GM23338 (cell line): ENCODE measurements at places on chromosomes 7 and 10. TPM values are rescaled to one million over a fixed set of nuclear protein-coding genes. Genes with fewer than 3 reads are reported as not detected.

DNA sequence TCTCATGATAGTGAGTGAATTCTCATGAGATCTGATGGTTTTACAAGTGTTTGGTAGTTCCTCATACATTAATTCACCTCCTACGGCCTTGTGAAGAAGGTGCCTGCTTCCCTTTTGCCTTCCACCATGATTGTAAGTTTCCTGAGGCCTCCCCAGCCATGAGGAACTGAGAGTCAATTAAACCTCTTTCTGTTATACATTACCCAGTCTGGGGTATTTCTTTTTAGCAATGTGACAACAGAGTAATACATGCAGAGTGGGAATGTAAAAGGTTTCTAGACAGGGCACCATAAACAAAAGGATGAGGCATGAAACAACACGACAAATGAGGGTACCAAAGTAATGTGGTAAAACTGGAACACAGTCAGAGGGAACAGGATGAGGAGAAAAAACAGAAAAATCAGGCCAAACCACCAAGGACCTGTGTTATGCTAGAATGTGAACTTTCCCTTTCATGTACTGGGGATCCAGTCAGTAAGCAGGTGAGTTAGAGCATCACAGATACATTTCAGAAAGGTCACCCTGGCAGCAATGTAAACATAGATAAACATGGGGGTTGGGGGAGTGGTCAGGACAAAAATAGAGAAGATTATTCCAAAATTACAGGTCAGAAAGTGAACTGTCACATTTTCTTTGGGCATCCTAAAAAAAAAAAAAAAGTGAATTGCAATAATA is 31.9 kb downstream of the ANKRD26 start:
- no peak overlapping the region for H3K27ac ChIP-seq
- no peaks in the 10 kb centered on the region for H3K27me3 ChIP-seq
- no peak for DNase-seq
- no peaks in the 10 kb centered on the region; the same call in 1 of the 2 replicates for H3K36me3 ChIP-seq

DNA sequence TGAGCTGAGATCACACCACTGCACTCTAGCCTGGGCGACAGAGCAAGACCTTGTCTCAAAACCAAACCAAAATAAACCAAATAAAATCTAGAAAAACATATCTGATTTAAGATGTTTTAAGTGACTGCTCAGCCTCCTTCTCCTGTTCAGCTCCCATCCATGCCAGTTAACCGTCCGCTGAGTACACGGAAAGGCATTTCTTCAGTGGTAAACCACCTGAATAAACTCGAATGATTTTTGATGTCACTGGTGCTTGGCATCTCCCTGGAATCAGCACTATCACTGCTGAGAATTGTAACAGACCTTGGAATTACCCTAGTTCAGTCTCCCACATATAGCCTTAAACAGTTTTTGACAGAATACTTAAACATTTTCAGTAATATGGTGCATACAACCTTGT is 24.1 kb upstream of the NRCAM start:
- no peak overlapping the region for H3K27ac ChIP-seq
- DNase-seq: no peak
- H3K4me3 ChIP-seq: no peak overlapping the region
- no peaks in the 10 kb centered on the region for H3K4me1 ChIP-seq
- no peaks in the 10 kb centered on the region for H3K27me3 ChIP-seq

CHN2 gene
- 7.5 and 8.8 TPM in 2 replicates for total RNA-seq

- H3K36me3 ChIP-seq: no peaks in the 10 kb centered on the region
- H3K4me3 ChIP-seq: no peak overlapping the region
- no peak overlapping the region for H3K27ac ChIP-seq
Observed at GRCh38 chr7:44127161-44127560, 3.8 kb upstream of the POLD2 start.

GRCh38 chr7:132575419-132575981 is 770 bp downstream of the PLXNA4 start:
- peak; percentile 68 for DNase-seq
- peaks cover 95% of the 10 kb centered on the region for H3K27me3 ChIP-seq
- H3K4me3 ChIP-seq: peak overlapping the region; percentile 71
- H3K27ac ChIP-seq: no peak overlapping the region

DNA sequence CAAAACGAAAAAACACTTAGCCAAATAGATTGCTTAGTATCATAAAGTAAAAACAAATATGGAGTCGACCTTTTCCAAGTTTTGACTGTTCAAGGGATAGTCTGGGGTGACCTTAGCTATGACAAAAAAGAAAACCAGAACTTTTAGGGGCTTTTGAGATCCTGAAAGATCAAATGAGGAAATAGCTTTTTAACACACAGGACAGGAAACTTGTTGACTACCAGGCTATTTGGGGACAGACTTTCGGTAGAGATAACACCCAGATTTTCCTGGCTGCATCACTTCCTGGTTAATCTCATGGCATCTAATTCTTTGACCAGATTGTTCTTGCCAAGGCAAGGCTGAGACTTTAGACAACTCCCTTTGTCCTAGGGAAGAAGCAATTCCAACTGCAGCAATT is 34.5 kb upstream of the EGR2 start:
- H3K4me1 ChIP-seq: no peaks in the 10 kb centered on the region
- H3K27ac ChIP-seq: no peak overlapping the region
- no peaks in the 10 kb centered on the region for H3K27me3 ChIP-seq
- H3K4me3 ChIP-seq: no peak overlapping the region
- DNase-seq: no peak

DNA sequence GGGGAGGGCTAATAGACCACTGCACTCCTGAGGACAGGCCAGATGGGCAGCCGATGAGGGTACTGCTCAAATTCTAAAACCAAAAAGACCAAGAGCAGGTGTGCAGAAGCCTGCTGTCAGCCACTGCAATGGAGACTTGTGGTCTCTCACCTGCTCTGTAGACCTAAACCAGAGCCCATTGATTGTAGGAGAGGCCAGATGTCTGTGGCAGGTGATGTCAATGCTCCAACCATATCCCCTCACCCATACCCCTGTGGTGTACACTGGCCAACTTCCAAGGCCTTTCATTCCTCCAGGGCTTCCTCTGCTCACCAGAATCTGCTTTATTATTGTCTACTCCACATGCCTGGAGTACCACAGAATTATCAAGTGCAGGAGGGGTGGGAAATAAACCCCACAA is 116.9 kb upstream of the CHST15 start:
- H3K4me1 ChIP-seq: no peaks in the 10 kb centered on the region
- H3K36me3 ChIP-seq: no peaks in the 10 kb centered on the region
- no peak for DNase-seq
- no peaks in the 10 kb centered on the region for H3K27me3 ChIP-seq
- no peak overlapping the region for H3K27ac ChIP-seq
- H3K4me3 ChIP-seq: no peak overlapping the region

ZNF853 gene
- 8.9 and 9.8 TPM in 2 replicates for total RNA-seq

TFEC gene
- 0.04 TPM in 1 of 2 replicates, not detected in the other for total RNA-seq

- H3K27ac ChIP-seq: peak overlapping the region; percentile 66; the same call in 1 of the 2 replicates
- DNase-seq: no peak
- peaks cover 4% of the 10 kb centered on the region; the same call in 1 of the 2 replicates for H3K36me3 ChIP-seq
- no peak overlapping the region for H3K4me3 ChIP-seq
- H3K4me1 ChIP-seq: peaks cover 6% of the 10 kb centered on the region; the same call in 1 of the 2 replicates
Observed at GRCh38 chr7:157404845-157405481, 68.2 kb downstream of the DNAJB6 start.

PIP4K2A gene
- total RNA-seq: 40.1 and 44.4 TPM in 2 replicates

- H3K4me3 ChIP-seq: no peak overlapping the region
- no peaks in the 10 kb centered on the region for H3K27me3 ChIP-seq
- no peaks in the 10 kb centered on the region for H3K36me3 ChIP-seq
- H3K27ac ChIP-seq: no peak overlapping the region
- no peak for DNase-seq
Observed at GRCh38 chr7:140754506-140754905, 58.0 kb downstream of the NDUFB2 start.

GRCh38 chr10:132808383-132809231 is 22.7 kb upstream of the NKX6-2 start:
- no peaks in the 10 kb centered on the region for H3K36me3 ChIP-seq
- no peak overlapping the region for H3K27ac ChIP-seq
- no peak overlapping the region for H3K4me3 ChIP-seq

DNA sequence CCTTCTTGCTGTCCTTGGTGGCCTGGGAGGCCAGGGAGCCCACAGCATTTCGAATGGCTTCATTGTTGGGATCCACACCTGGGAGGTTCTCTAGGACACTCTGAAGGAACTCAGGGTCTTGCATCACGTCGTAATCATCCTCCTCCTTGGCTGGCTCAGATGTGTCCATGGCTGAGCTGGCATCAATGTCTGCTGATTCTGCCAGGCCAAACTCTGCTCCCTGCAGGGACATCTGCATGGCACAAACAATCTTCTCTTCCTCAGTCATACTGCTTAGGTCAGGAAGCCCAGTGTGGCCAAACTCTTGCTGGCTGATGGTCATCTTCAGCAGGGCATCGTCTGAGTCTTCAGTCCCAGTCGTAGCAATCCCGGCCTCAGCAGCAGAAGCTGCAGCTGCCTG is 34.9 kb upstream of the PLCE1 start:
- H3K4me1 ChIP-seq: no peaks in the 10 kb centered on the region
- no peaks in the 10 kb centered on the region for H3K27me3 ChIP-seq
- no peaks in the 10 kb centered on the region for H3K36me3 ChIP-seq
- H3K4me3 ChIP-seq: no peak overlapping the region

PTPRZ1 gene
- total RNA-seq: 230 and 238 TPM in 2 replicates

- peak; percentile 51 for DNase-seq
- H3K27me3 ChIP-seq: no peaks in the 10 kb centered on the region
- H3K27ac ChIP-seq: no peak overlapping the region
- no peaks in the 10 kb centered on the region for H3K4me1 ChIP-seq
- no peaks in the 10 kb centered on the region for H3K36me3 ChIP-seq
Observed at GRCh38 chr7:21526007-21526406, 16.8 kb upstream of the DNAH11 start.

DNA sequence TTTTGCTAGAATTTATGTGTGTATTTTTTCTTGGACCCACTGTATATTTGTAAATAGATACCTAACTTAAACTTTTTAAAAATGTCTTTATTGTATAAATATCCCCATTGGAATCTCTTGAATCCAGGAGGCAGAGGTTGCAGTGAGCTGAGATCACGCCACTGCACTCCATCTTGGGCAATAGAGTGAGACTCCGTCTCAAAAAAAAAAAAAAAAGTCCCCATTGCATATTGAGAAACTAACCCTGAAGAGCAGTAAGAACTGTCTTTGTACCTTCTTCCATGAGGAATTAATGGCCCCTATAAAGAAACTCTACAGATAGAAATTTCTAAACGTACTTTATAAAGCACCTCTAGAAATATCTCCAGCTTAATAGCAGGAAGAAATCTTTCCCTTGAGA is 504.0 kb downstream of the SORCS1 start:
- H3K36me3 ChIP-seq: no peaks in the 10 kb centered on the region
- H3K27me3 ChIP-seq: no peaks in the 10 kb centered on the region
- DNase-seq: no peak
- no peak overlapping the region for H3K4me3 ChIP-seq

GRCh38 chr7:94060752-94061151 is 56.6 kb upstream of the BET1 start:
- no peak overlapping the region for H3K27ac ChIP-seq
- no peaks in the 10 kb centered on the region for H3K4me1 ChIP-seq
- H3K4me3 ChIP-seq: no peak overlapping the region
- H3K27me3 ChIP-seq: no peaks in the 10 kb centered on the region

CPA2 gene
- not detected in 2 replicates for total RNA-seq

DNA sequence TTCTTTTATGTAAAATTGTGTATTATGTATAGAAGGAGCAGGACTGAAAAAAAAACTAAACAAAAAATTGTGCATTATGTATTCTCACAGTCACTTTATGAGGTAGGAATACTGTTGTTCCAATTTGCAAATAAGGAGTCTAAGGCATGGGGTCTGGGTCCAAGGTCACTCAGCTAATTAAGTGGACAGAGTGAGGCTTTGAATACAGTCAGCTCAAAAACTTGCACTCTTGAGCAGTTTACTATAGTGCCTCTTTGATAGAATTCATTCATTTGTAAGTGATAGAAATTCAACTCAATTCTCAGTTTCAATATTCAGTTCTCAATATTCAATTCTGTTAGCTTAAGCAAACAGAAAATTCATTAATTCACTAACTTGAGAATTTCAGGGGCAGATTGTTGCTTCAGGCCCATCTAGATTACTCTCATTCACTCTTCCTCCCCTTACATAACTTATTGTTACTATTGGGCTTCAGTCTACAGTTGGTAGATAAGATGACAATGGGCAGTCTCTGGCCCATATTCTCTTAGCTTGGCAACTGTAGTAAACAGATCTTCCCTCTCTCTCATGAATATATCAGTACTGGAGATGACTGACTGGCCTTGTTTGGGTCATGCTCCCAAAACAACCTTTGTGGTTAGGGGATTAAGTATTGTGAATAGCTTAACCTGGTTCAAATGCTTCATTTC is 86.6 kb downstream of the BTAF1 start:
- no peak overlapping the region for H3K4me3 ChIP-seq
- DNase-seq: no peak
- peaks cover 31% of the 10 kb centered on the region for H3K36me3 ChIP-seq
- no peaks in the 10 kb centered on the region for H3K4me1 ChIP-seq

NAT16 gene
- total RNA-seq: 0.21 TPM in 1 of 2 replicates, not detected in the other

C10orf62 gene
- total RNA-seq: not detected in 2 replicates

GRCh38 chr7:49486974-49487829 is 286.2 kb upstream of the VWC2 start:
- no peaks in the 10 kb centered on the region for H3K27me3 ChIP-seq
- H3K36me3 ChIP-seq: no peaks in the 10 kb centered on the region
- no peak overlapping the region for H3K4me3 ChIP-seq
- peaks cover 45% of the 10 kb centered on the region for H3K4me1 ChIP-seq

KCNH2 gene
- total RNA-seq: 11.3 and 14.7 TPM in 2 replicates

FAM221A gene
- 29.9 and 31.4 TPM in 2 replicates for total RNA-seq

FOXI2 gene
- 1.1 and 1.3 TPM in 2 replicates for total RNA-seq

DNA sequence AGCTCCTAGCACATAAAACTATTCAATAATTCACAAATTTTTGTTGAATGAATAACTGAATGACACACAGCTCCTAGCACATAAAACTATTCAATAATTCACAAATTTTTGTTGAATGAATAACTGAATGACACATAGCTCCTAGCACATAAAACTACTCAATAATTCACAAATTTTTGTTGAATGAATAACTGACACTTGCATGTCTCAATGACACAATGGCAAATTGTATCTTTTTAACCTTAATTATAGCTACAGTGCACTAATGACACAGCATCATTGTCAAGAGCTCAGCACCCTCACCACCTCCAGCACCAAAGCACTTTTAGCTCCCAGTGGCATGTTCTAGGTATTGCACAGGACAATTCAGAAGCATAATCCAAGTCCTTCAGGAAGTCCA is 131.6 kb downstream of the PDE1C start:
- H3K27ac ChIP-seq: no peak overlapping the region
- peak; percentile 15 for DNase-seq
- peaks cover 15% of the 10 kb centered on the region; the same call in 1 of the 2 replicates for H3K4me1 ChIP-seq
- H3K27me3 ChIP-seq: no peaks in the 10 kb centered on the region
- no peak overlapping the region for H3K4me3 ChIP-seq

GRCh38 chr10:34280599-34281374 is 534.3 kb downstream of the PARD3 start:
- H3K27me3 ChIP-seq: no peaks in the 10 kb centered on the region
- no peak overlapping the region for H3K27ac ChIP-seq
- H3K4me1 ChIP-seq: peaks cover 8% of the 10 kb centered on the region; the same call in 1 of the 2 replicates
- H3K36me3 ChIP-seq: no peaks in the 10 kb centered on the region
- peak; percentile 50 for DNase-seq

GRCh38 chr7:24685708-24686107 is 71.6 kb downstream of the GSDME start:
- peaks cover 18% of the 10 kb centered on the region for H3K4me1 ChIP-seq
- H3K4me3 ChIP-seq: no peak overlapping the region
- DNase-seq: peak; percentile 62
- no peaks in the 10 kb centered on the region for H3K36me3 ChIP-seq
